IPS DF 6.9 (cell line): ENCODE measurements at places on chromosomes 1 and 21.

GRCh38 chr1:80218112-80218511 lies 1211.6 kb upstream of the ADGRL4 start:
- H3K27me3 ChIP-seq: no peaks in the 10 kb centered on the region
- no peaks in the 10 kb centered on the region for H3K4me1 ChIP-seq
- H3K27ac ChIP-seq: no peak overlapping the region
- DNase-seq: peak; percentile 55

GRCh38 chr21:45403825-45404729 lies 888 bp upstream of the COL18A1 start:
- H3K27ac ChIP-seq: no peak overlapping the region
- H3K36me3 ChIP-seq: no peaks in the 10 kb centered on the region; the same call in none of the 2 replicates
- peaks cover 19% of the 10 kb centered on the region for H3K4me1 ChIP-seq

DNA sequence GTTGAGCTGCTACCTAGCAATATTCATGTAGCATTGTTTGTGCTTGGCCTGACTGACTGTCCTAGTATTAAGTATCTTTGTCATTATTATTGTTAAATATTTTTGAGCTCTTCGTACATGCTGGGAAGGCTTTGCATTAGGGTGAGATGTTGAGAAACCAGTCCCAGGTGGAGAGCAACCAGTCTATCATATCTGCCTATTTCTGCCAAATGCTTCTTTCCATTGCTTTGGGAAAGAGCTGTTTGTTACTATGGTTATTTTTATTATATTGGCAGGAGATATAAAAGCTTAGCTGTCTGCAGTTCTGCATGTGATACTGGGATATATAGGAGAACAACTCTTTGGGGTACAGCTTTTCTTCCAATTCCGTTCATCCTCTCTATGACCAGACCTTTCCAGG lies 85.1 kb downstream of the CLDN17 start:
- no peaks in the 10 kb centered on the region for H3K36me3 ChIP-seq
- DNase-seq: no peak
- H3K27me3 ChIP-seq: no peaks in the 10 kb centered on the region
- no peak overlapping the region for H3K27ac ChIP-seq

- no peaks in the 10 kb centered on the region for H3K36me3 ChIP-seq
- H3K4me1 ChIP-seq: peaks cover 3% of the 10 kb centered on the region; the same call in 1 of the 2 replicates
- no peak overlapping the region for H3K4me3 ChIP-seq
- H3K27me3 ChIP-seq: no peaks in the 10 kb centered on the region
- no peak for DNase-seq
Observed at GRCh38 chr1:47527653-47528272, 89.9 kb downstream of the FOXD2 start.

- no peaks in the 10 kb centered on the region for H3K36me3 ChIP-seq
- peaks cover 1% of the 10 kb centered on the region; the same call in 1 of the 2 replicates for H3K27me3 ChIP-seq
- H3K27ac ChIP-seq: no peak overlapping the region
- no peak for DNase-seq
Observed at GRCh38 chr1:25713961-25714360, 86.0 kb upstream of the SELENON start.

DNA sequence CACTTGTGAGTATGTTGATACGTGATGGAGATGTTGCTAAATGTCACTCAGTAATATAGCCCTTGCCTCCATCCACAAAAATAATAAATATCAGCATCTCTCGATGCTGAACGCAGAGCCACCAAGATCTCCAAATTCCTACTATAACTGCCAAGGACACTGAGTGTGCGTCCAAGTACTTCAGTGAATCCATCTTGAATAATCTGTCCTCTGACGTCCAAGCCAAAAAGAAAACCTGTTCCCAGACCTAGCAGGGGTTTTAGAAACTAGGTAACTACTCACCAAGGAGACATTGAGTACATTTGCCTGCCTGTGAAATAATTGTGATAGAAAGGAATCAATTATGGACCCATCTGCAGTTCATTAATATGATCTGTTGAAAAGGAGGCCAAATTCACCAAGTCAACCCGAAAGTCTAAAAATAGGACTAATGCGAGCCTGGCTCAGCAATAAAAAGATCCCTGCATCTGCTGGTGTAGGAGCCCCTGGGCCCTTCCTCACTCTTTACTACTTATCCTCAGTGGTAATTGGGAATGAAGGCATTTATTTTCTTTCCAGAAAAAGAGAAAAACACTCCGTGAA lies 226.9 kb upstream of the IRF2BP2 start:
- H3K36me3 ChIP-seq: no peaks in the 10 kb centered on the region
- no peak for DNase-seq
- no peaks in the 10 kb centered on the region for H3K27me3 ChIP-seq
- H3K27ac ChIP-seq: no peak overlapping the region
- no peak overlapping the region for H3K4me3 ChIP-seq

- no peaks in the 10 kb centered on the region for H3K36me3 ChIP-seq
- no peak for DNase-seq
- peaks cover 98% of the 10 kb centered on the region for H3K27me3 ChIP-seq
- peaks cover 8% of the 10 kb centered on the region for H3K4me1 ChIP-seq
- no peak overlapping the region for H3K4me3 ChIP-seq
Observed at GRCh38 chr1:118997225-118997624, 9.1 kb upstream of the TBX15 start.

- peaks cover 7% of the 10 kb centered on the region for H3K36me3 ChIP-seq
- no peaks in the 10 kb centered on the region for H3K4me1 ChIP-seq
- H3K27ac ChIP-seq: no peak overlapping the region
- H3K27me3 ChIP-seq: no peaks in the 10 kb centered on the region
- no peak for DNase-seq
Observed at GRCh38 chr1:3889936-3890335, 10.1 kb downstream of the C1orf174 start.

DNA sequence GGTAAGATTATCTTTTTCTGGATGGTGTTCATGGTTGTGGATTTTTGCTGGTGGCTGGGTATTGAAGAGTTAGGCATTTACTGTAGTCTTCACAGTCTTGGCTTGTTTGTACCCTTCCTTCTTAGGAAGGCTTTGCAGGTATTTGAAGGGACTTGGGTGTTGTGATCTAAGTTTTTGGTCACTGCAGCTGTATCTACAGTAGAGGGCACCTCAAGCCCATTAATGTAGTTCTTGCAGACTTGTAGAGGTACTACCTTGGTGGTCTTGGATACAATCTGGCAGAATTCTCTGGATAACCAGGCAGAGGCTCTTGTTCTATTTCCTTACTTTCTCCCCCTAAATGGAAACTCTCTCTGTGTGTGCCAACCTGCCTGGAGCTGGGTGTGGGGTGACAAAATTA lies 155.8 kb upstream of the BRINP3 start:
- DNase-seq: no peak
- H3K4me3 ChIP-seq: no peak overlapping the region
- no peaks in the 10 kb centered on the region for H3K4me1 ChIP-seq
- no peaks in the 10 kb centered on the region for H3K36me3 ChIP-seq
- no peak overlapping the region for H3K27ac ChIP-seq
- H3K27me3 ChIP-seq: no peaks in the 10 kb centered on the region

DNA sequence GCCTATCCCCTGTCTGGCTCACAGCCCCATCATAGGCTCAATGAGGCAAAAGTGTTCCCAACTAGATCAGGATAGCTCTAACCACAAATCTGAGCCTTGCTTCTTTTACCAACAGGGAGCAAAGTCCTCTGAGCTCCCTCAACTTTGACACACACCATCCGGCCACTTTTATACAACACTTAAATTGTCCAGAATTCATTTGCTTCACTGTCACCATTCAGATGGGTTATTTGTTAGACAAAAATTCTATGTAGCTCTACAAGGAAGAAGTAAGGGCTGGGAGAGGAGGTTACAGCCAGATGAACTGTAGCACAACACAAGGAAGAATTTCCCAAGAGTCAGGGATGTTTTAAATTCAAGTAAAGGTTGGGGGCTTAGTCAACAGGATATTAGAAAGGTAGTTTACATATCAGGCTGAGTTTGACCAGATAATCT lies 50.8 kb downstream of the TGFBR3 start:
- H3K27me3 ChIP-seq: no peaks in the 10 kb centered on the region
- no peak overlapping the region for H3K4me3 ChIP-seq
- no peak overlapping the region for H3K27ac ChIP-seq
- H3K4me1 ChIP-seq: no peaks in the 10 kb centered on the region
- H3K36me3 ChIP-seq: no peaks in the 10 kb centered on the region

- no peak for DNase-seq
- H3K36me3 ChIP-seq: no peaks in the 10 kb centered on the region
- H3K4me1 ChIP-seq: no peaks in the 10 kb centered on the region
- no peaks in the 10 kb centered on the region for H3K27me3 ChIP-seq
- H3K4me3 ChIP-seq: no peak overlapping the region
Observed at GRCh38 chr1:56838759-56839158, 15.8 kb upstream of the C8A start.

DNA sequence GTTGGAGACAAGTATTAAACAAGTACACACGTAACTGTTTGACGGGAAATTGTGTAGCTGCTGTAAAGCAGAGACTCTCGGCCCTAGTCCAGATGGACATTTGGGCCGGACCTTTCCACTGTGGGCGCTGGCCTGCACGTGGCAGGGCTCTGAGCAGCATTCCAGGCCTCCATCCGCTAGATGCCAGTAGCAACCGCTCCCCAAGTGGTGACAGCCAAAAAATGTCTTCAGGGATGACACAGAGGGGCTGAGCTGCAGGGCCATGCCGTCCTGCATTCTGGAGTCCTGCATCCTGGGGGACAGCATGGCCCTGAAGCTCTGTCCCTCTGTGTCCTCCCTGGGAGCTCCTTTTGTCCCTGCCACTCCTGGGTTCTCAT lies 24.8 kb downstream of the A3GALT2 start:
- H3K27ac ChIP-seq: no peak overlapping the region
- H3K4me3 ChIP-seq: no peak overlapping the region
- H3K4me1 ChIP-seq: 0 out of 2 replicates have a peak, but pooled peaks cover 2% of the 10 kb centered on the region
- H3K27me3 ChIP-seq: no peaks in the 10 kb centered on the region

- DNase-seq: no peak
- no peaks in the 10 kb centered on the region for H3K4me1 ChIP-seq
- H3K4me3 ChIP-seq: no peak overlapping the region
- H3K27ac ChIP-seq: no peak overlapping the region
- H3K36me3 ChIP-seq: no peaks in the 10 kb centered on the region
- H3K27me3 ChIP-seq: no peaks in the 10 kb centered on the region
Observed at GRCh38 chr1:199460933-199461332, 566.6 kb upstream of the NR5A2 start.

- H3K36me3 ChIP-seq: no peaks in the 10 kb centered on the region
- H3K4me3 ChIP-seq: no peak overlapping the region
- no peak for DNase-seq
- no peak overlapping the region for H3K27ac ChIP-seq
Observed at GRCh38 chr21:38753557-38753971, 52.2 kb upstream of the ETS2 start.

DNA sequence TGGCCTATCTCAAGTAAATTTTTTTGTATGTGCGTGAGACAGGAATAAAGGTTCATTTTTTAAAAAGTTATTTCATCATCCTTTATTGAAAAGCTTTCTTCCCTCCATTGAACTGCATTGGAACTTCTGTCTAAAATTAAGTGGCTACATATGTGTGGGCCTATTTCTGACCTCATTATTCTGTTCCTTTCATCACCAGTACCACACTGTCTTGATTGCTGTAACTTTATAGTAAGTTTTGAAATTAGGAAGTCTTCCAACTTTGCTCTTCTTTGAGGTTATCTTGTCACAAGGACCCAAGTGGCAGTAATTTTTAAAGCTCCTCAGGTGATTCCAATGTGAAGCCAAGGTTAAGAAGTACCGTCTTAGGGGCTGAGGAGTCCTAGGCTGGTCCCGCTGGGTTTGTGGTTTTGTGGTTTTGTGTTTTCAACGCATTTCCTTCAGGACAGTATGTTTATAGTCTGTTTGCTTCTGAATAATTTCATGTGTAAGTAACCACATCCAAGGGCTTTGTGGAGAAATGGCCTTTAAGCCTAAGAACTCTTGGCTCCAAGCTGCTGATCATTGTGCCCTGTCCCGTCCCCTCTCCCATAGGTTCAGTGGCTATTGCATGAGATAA lies 12.4 kb upstream of the SCAF4 start:
- H3K27me3 ChIP-seq: no peaks in the 10 kb centered on the region
- no peak for DNase-seq
- no peak overlapping the region for H3K4me3 ChIP-seq
- H3K36me3 ChIP-seq: no peaks in the 10 kb centered on the region
- no peaks in the 10 kb centered on the region for H3K4me1 ChIP-seq

GRCh38 chr1:14777516-14778506 lies 179.3 kb downstream of the KAZN start:
- no peak for DNase-seq
- no peaks in the 10 kb centered on the region for H3K27me3 ChIP-seq
- H3K4me1 ChIP-seq: peaks cover 2% of the 10 kb centered on the region
- no peaks in the 10 kb centered on the region for H3K36me3 ChIP-seq
- H3K27ac ChIP-seq: no peak overlapping the region
- H3K4me3 ChIP-seq: no peak overlapping the region

DNA sequence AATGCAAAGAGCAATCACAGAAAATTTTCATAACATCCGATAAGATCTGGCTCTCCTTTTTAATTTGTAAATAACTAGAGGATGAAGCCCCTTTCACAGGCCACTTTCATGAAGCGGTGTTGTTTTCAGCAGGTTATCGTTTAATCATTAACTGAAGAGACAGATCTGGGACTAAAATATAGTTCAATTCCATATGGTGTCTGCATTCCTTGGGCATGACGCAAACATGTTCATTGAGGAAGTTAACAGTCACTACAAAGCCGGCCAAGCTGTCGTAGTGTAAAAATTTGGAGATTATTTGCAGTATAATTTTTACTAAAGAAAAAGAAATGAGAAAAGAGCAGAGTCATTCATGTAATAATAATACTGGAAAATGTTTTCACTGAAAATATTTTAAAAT lies 565.2 kb upstream of the ADAMTS5 start:
- H3K36me3 ChIP-seq: no peaks in the 10 kb centered on the region
- H3K4me3 ChIP-seq: no peak overlapping the region
- DNase-seq: no peak
- H3K4me1 ChIP-seq: no peaks in the 10 kb centered on the region

DNA sequence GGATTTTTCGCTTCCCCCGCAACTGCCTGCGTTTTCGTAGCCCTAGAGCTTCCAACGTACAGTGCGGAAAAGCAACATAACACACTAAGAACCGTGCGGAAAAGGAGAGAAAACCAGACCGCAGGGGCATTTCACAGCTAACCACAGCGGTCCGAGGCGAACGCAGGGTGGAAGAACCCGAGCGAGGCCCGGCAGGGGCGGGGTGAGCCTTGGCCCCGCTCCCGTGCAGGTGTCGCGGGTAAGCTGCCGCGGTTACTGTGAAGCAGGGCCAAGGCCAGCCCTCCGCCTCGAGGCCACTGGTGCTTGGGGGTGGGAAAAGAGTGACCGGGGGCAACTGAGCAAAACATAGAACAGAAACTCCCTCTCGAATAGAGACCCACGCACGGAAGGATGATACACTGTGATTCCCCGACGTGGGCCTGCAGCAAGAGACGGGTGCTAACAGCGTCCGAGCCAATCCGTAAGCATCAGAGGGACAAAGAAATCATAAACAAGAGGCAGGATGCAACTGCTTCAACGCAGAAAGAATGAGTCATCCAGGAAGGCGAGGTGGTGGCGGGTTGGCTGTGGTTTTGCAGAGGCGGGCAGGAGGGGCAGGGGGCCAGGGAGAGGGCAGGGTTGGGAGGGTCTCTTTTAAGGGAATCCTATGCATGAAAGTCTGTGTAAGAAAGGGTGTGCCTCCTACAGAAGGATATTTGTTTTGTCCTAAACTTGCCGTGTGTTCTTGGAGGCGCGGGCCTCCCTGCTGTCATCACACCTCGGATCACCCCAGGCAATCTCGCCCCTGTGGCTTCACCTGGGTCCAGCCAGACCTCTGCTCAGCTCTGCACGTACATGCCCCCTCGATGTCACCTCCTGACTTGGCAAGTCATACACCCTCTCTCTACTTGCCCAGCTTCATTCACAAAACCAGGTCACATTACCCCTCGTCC lies 7.3 kb downstream of the GNG4 start:
- H3K4me3 ChIP-seq: no peak overlapping the region
- no peaks in the 10 kb centered on the region for H3K36me3 ChIP-seq
- DNase-seq: no peak
- no peaks in the 10 kb centered on the region for H3K27me3 ChIP-seq
- H3K27ac ChIP-seq: no peak overlapping the region

GRCh38 chr1:165869343-165869742 lies 41.9 kb downstream of the UCK2 start:
- no peaks in the 10 kb centered on the region for H3K4me1 ChIP-seq
- no peaks in the 10 kb centered on the region for H3K27me3 ChIP-seq
- H3K27ac ChIP-seq: no peak overlapping the region
- no peak for DNase-seq
- no peak overlapping the region for H3K4me3 ChIP-seq
